Kidney tubule cell (primary cell): ENCODE measurements at places on chromosomes 6 and 20.

DNA sequence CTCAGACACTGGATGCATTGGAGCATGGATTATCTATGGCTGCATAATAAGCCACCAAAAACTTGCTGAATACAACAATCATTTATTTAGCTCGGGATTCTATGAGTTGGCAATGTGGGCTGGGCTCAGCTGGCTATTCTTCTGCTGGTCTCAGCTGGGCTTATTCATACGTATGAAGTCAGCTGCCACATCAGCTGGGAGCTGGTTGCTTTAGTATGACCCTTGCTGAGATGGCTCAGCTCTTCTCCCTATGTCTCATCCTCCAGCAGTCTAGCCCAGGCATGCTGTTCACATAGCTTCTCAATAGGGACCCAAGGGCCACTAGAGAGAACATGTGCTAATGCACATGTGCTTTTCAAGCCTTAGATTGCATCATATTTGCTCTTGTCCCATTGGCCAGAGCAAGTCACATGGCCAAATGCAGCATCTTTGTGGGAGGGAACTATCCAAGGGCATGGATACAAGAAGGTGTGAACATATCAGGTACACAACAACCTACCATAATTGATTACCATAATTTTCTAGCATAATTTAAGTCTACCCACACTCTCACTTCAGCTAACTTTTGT, 444.6 kb downstream of the KIF16B start:
- DNase-seq = peak; percentile 42

DNA sequence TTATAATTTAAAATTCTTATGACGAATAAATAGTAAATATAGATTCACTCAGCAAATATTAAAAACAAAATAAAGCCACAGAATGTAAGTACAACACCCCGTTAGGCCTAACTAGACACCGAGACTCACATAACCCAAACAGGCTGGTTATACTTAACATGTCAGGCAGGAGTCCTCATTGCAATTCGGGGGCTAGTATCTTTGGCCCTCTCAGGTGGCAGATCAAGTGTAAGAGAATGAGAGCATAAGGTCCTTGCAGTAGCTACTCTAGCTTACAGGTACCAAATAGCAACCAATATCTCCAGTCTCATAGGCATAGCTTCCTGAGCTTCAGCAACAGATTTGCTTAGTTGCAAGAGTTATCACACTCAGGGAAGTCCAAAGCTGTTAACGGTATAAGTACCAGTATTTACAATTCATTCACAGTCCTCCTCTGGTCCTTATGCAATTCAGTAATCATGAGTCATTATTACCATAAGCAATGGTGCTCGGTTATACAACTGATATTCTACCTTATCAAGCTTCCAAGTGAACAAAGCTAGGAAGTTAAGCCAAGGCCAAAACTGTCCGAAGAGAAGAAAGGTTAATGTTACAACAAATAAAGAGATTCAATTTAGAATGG, 20.1 kb downstream of the REV3L start:
- DNase-seq = no peak

DNA sequence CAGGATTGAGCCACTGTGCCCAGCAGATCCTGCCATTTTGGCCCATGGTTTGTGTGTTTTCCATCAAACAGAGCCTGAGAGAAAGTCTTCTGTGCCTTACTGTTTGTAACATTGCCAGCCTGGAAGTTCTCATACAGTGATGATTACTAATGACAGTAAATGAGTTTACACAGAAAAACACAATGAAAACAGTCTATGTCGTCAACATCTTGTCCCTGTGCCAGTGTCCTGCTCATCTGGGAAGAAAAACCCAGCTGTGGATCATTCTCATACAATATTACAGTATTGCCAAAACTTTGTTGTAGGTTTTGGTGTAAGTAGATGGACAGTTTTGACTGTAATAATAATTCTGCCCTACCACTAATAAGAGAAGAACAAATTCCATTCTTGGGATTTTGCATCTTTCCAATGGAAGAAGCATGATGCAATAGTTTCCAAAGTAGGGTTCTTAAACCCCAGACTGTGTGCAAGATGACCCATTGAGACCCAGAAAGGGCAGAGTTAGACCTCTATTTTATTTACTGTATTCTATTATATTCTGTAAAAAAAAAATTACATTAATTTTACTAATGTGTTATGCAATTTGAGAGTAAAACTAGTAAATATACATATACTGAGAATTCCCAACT, 135.0 kb upstream of the JARID2 start:
- no peak for DNase-seq

GRCh38 chr20:2749343-2749950, 51.0 kb downstream of the CPXM1 start:
- DNase-seq = no peak

GRCh38 chr6:28224131-28225055, 682 bp upstream of the ZSCAN9 start:
- no peak for DNase-seq

- peak; percentile 62 for DNase-seq
Observed at GRCh38 chr20:22921595-22922421, 113.3 kb upstream of the SSTR4 start.

GRCh38 chr6:31888276-31889258, 8.9 kb downstream of the EHMT2 start:
- no peak for DNase-seq

GRCh38 chr20:50038574-50038991, 55.8 kb downstream of the SNAI1 start:
- DNase-seq = no peak

GRCh38 chr6:14284969-14285590, 167.5 kb downstream of the CD83 start:
- DNase-seq = no peak

- DNase-seq = no peak
Observed at GRCh38 chr20:2515203-2515602, 6.5 kb upstream of the ZNF343 start.

GRCh38 chr6:161273274-161273751, 548 bp downstream of the AGPAT4 start:
- peak; percentile 52 for DNase-seq

- DNase-seq = no peak
Observed at GRCh38 chr6:33280539-33280938, 3.6 kb downstream of the B3GALT4 start.

GRCh38 chr6:143097224-143097795, 36.6 kb downstream of the AIG1 start:
- no peak for DNase-seq

GRCh38 chr20:63577317-63577894, 3.4 kb upstream of the HELZ2 start:
- DNase-seq = no peak

GRCh38 chr6:90859056-90859455, 272.2 kb upstream of the MAP3K7 start:
- no peak for DNase-seq

DNA sequence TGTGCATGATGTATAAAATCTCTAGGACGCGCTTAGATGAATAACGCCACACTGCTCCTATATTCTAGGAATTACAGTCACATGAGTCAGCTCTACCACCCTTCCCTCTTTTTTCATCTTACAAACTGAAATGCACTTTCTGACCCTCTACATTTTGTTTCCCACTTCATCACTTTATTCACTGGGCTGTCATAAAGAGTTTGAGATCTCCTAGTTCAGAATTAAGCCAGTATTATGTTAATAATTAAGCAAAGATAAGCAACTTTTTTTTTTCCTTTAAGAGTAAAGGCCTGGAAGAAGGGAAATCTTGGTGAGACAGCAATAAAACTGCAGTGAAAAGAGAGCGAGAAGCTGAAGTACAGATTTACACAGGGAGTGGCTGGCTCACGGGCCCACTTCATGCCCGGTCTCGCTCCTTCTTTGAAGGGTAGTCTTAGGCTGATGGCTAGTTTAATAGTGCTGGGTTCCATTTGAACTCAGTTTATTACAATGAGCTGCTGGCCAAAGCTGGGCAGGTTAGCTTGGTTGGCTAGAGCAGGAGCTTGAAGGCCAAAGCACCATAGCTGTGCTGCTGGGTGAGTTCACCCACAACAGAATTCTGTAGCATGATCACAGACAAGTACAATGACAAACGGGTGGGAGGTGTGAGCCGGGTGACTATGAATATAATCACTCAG, 110.6 kb downstream of the MAP7 start:
- peak; percentile 57 for DNase-seq

- no peak for DNase-seq
Observed at GRCh38 chr6:11092668-11093375, 812 bp upstream of the SMIM13 start.

GRCh38 chr20:47150403-47151152, 205.9 kb downstream of the ZMYND8 start:
- DNase-seq = peak; percentile 65
